ENCODE measurements at places on chromosomes 2 and 18.
A peak's percentile ranks its signal among the peaks of the same experiment; 100 is the strongest.

DNA sequence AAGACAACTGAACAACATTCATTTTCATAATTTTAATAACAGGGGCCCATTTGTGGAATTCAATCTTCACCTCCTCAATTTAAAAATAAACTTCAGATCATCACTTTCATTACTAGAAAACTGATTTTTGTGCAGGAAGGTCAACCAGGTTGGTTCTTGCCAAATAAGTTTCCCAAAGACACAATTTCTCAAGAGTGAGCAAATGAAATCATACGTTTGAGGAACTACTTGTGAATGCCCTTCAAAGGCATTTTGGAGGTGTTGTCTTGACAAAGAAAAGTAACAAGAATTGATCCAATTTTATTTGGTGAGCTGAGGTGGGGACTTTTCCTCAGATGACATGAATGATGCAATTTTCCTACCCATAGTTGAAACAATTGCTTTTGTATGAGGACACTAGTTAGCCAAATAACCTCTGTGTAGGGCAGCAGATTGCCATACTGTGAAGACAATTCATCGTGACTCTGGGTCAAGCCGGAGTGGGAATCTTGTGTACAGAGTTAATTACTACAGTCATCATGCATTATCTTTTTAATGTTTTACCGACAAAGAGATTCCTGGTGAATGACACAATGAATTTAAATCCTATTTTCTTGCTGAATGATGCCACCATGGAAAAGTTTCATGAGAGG, 121.8 kb downstream of the TGFA start:
- no peak for DNase-seq

DNA sequence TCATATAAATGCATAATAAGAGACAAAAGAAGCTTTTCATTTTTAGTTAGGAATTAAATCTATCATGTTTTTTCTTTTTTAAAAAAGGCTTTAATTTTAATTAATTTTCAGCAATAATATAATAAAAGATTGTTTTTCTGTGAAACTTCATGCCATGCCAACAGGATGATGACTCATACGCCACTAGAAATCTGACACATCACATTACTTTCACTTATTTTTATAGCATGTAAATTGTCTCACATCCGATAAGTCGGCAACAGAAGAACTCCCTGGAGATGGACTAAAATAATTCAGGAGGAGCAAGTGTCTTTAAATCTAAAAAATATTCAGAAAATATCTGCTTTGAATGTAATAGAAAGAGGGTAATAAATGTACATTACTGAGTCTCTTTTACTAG, 1024.2 kb upstream of the ACVR2A start:
- no peak for DNase-seq

GRCh38 chr2:212245880-212246279, 292.7 kb downstream of the ERBB4 start:
- DNase-seq = no peak

GRCh38 chr2:172426635-172427255, 641 bp upstream of the ITGA6 start:
- DNase-seq = no peak

- DNase-seq = no peak
These were observed 3.8 kb downstream of the POMC start for GRCh38 chr2:25164561-25164960.

- no peak for DNase-seq
These were observed 30.9 kb downstream of the STK39 start for GRCh38 chr2:168216351-168217005.

- DNase-seq = peak; percentile 53
These were observed 3.2 kb upstream of the AQP12B start for GRCh38 chr2:240685771-240686371.

GRCh38 chr18:58570360-58571064, 58.4 kb downstream of the ALPK2 start:
- no peak for DNase-seq

GRCh38 chr18:27789406-27789805, 387.5 kb downstream of the CDH2 start:
- no peak for DNase-seq

- no peak for DNase-seq
These were observed 41.9 kb downstream of the ALK start for GRCh38 chr2:29879456-29879855.

GRCh38 chr18:25862881-25863600, 227.4 kb downstream of the SS18 start:
- DNase-seq = no peak

DNA sequence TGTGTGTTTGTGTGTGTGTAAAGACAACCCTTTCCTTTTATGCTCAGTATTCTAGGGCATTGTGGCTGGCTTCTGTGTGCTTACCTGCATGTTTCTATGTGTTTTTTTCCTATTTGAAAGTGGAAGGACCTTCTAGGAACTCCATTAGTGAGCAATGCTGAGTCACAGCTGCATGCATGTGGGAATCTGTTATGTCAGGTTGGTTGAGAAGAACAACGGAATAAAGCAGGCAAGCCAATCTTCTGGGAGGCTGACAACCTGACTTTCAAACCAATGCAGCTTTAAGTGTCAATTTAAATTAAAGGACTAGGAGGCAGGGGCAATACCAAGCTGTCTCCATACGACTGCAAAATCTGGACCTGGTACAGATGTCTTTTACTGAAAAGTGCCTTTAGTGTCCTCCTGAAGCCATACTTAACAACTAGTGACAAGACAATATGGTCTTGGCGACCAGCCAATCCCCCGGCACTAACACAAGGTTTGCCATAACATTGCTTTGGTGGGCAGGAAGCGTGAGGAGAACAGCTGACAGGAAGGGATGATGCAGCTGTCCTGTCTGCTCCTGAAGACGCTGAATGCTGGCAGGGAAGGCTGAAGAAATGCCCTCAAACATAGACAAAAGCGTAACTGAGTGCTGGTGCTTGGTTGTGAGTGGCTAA, 514.7 kb upstream of the CDH7 start:
- DNase-seq = no peak

DNA sequence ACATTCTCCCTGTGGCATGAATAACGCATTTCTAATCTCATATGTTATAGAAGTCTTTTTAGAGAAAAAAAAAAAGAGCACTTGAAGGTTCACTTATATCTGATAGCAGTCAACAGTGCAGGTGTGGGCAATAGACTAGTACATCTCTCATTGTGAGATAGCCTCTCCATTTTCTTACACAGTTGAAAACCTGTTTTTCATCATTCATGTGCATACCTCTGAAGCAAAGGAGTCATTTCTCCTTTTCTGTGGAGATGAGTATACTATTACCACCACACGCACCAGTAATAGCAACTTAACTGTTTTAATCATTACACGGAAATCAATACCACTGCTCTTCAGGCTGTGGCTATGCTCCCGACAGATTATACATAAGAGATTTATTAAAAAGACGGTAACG, 1653.3 kb upstream of the TMEFF2 start:
- DNase-seq = no peak

GRCh38 chr18:22363867-22364463, 53.8 kb downstream of the CTAGE1 start:
- no peak for DNase-seq

DNA sequence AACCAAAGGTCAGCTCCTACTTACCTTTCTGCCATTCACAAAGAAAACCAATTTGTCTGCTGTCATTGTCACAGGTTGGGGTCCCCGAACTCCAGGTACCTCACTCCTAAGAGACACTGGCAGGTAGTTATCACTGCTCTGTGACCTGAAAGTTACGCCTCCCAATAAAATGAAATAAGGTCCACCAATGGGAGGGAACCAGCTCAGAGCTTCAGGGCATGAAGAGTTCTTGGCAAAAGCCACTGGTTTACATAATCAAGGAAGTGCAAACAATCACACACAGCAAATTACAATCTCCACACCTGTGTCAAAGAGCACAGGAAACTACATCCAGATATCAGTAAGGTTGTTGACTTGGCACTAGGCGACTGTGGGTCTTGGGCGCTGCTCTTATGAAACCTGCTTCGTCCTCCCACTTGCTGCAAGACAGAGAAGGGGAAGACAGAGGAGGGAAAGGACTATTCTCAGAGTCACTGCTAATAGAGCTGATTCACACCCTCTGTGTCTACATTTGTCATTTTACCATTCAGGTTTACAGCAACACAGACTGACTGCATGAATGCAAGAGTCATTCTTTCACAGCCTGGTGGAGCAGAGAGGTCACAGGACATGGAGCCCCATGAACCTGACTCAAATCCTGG, at the start of gene XDH:
TSS of gene XDH (minus strand) at position 142 of the 641 bp plus-strand sequence. CDS start at position 66, 76 bp downstream.
- DNase-seq = no peak

GRCh38 chr2:42572297-42573081, 4.1 kb downstream of the MTA3 start:
- no peak for DNase-seq

DNA sequence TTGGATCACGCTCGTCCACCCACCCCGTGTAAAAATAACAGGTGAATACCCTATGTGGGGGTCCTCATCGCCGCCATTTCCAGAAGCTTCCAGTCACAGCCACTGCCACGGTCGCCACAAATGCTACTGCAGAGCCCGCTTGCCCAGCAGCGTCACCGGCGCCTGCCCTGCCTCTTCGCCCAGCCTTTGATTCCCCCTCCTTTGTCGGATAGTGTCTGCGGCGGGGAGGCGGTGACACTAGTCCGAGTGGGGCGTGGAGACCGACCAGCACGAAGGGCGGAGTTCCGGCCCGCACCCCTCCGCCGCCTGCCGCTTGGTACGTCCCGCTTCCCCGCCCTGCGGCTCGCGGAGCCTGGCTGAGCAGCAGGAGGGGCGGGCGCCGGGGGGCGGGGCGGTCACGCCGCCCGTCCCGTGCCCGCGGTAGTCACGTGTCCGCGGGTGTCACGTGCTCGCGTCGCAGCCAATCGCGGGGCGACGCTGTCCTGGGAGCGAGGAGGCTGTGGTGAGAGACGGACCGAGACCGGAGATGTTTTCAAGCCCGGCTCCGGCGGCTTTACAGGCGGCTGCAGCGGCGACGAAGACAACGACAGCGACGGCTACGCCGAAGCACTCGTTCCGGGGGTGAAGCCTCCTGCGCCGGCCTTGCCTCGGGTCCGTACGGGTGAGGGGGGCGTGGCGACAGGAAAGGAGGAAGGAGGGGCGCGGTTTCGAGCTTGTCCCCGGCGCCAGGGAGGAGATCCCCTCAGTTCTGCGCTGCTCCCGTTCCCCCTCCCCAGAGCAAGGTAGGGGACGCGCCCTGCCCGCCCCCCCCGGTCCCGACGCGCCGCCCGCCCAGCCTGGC, at the start of gene ANKRD12:
TSS of gene ANKRD12 (plus strand) at position 467 of the 841 bp plus-strand sequence. CDS start 45,652 bp downstream, outside the sequence.
- DNase-seq = peak; percentile 95

GRCh38 chr18:78245451-78245850, 734.2 kb upstream of the SALL3 start:
- DNase-seq = no peak

GRCh38 chr2:98880266-98881152, 55.5 kb downstream of the CRACDL start:
- no peak for DNase-seq

- DNase-seq = no peak
These were observed 61.0 kb upstream of the TGIF1 start for GRCh38 chr18:3388980-3389379.

DNA sequence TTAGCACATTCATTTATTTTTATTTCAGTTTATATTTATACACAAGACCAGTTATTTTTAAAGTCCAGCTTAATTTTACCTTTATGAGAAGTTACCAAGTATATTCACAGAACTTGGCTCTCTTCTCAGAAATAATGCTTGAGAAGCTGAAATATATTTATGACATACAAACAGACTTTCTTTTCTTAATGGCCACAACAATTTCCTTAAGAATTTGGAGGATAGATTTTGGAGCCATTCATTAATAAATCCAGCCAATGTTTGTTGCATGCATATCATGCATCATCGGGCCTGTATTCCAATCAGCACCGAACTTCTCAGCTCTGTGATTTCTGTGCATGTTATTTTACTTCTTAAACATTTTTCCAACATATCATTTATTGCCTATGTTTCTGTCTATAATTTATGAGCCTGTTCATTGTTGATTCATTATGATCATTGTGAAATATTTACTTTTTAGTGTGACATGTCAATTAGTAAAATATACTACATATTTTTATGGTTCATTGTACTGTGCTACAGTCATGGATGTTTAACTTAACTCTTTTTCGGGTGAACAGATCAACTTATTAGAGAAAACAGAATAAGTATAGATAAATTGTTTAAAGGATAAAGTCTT, 3.5 kb downstream of the GULP1 start:
- DNase-seq = no peak

DNA sequence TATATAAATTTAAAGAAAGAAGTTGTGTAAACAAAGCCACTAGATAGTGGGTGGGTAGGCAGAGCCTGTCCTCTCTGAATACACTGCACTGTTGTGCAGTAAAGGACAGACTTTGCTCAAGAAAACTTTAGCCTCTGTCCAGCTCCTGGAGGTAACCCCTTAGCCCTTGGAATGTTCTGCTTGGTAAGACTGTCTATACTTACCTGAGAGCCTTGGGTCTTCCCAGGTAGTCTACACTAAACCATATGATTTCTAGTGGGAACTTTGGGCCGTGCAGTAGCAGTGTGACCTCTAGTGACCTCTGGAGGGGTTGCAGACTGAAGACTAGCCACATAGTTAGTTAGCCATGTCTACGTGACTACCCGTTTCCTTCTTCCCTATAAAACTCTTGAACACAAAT, 678.3 kb upstream of the NRXN1 start:
- DNase-seq = peak; percentile 49

GRCh38 chr2:145157741-145158591, 638.0 kb upstream of the ZEB2 start:
- DNase-seq = no peak

GRCh38 chr18:54251606-54252390, 17.5 kb upstream of the POLI start:
- no peak for DNase-seq

DNA sequence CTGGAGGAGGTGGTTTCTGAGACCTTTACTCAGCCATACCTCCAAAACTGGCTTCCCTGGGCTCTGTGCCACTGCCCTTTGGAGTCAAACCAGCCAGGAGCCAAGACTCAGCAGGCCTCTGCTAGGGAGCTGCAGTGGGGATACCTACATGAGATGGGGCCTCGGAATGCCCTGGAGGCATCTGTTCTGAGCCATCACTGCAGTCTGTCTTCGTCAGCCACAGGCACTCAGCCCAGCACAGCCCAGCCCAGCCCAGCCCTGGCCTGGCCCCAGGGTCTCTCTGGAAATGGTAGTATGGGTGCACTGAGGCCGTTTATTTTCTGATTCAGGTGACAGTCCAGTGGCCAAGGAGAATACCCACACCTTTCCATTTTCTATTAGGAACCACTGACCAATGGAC, 209.8 kb downstream of the CELF4 start:
- no peak for DNase-seq

- DNase-seq = no peak
These were observed 1436.4 kb downstream of the SUCLG1 start for GRCh38 chr2:83022631-83023210.

GRCh38 chr2:208618220-208618619, 211.6 kb downstream of the PTH2R start:
- no peak for DNase-seq

GRCh38 chr2:239466755-239467271, 66.0 kb upstream of the HDAC4 start:
- DNase-seq = peak; percentile 40

GRCh38 chr2:128573531-128573930, 254.9 kb upstream of the HS6ST1 start:
- DNase-seq = no peak

- no peak for DNase-seq
These were observed 56.7 kb upstream of the FAM98A start for GRCh38 chr2:33655626-33656320.
